ENCODE measurements at places on chromosomes 12 and 14.

GRCh38 chr12:38350342-38351174 lies 34.0 kb downstream of the ALG10B start:
- H3K27ac ChIP-seq: no peak overlapping the region
- no peaks in the 10 kb centered on the region for H3K4me1 ChIP-seq
- H3K36me3 ChIP-seq: no peaks in the 10 kb centered on the region
- no peak overlapping the region for H3K4me3 ChIP-seq

- peaks cover 17% of the 10 kb centered on the region for H3K36me3 ChIP-seq
- H3K4me1 ChIP-seq: peaks cover 3% of the 10 kb centered on the region
- no peaks in the 10 kb centered on the region for H3K27me3 ChIP-seq
- H3K27ac ChIP-seq: no peak overlapping the region
Observed at GRCh38 chr14:76193696-76194095, 42.0 kb downstream of the GPATCH2L start.

DNA sequence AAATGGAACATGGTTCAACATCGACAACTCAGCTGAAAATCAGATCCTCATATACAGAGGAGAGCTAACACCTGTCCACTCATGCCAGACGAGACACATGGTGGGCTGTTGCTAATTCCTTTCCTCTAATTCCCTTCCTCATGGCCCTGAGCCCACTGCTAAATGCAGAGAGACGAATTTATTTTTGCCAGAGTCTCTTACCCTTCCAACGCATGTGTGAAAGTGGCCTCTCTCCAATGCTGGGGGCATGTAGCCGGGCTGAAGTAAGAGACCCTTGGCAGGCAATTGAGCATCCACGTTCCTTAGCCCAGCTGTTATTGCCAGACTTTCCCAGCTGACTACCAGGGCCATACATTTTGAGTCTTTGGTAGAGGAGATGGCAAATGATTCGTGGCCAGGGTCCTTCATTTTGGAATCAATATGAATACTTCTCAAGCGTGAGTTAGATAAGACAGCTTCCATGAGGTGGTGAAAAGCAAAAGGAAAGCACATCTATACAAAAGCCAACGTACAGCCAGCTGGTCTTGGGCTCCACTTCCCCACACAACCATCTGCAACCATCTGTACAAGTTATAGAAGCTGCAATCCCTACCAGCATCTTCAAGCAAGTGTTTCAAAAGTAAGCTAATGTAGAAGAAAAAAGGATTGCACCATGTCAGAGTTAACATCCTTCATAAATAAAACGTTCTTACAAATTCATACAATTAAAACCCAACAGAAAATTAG lies 28.6 kb downstream of the CORO1C start:
- H3K36me3 ChIP-seq: peaks cover 28% of the 10 kb centered on the region
- H3K4me1 ChIP-seq: peaks cover 23% of the 10 kb centered on the region
- no peak overlapping the region for H3K4me3 ChIP-seq
- H3K27me3 ChIP-seq: no peaks in the 10 kb centered on the region
- no peak for DNase-seq

GRCh38 chr12:127636882-127637281 lies 630.1 kb upstream of the TMEM132C start:
- no peaks in the 10 kb centered on the region for H3K4me1 ChIP-seq
- H3K4me3 ChIP-seq: no peak overlapping the region
- no peak overlapping the region for H3K27ac ChIP-seq
- no peaks in the 10 kb centered on the region for H3K36me3 ChIP-seq

- DNase-seq: no peak
- H3K36me3 ChIP-seq: no peaks in the 10 kb centered on the region
- no peaks in the 10 kb centered on the region for H3K4me1 ChIP-seq
- no peak overlapping the region for H3K27ac ChIP-seq
- no peak overlapping the region for H3K4me3 ChIP-seq
Observed at GRCh38 chr12:18946106-18946505, 183.4 kb upstream of the PLEKHA5 start.

DNA sequence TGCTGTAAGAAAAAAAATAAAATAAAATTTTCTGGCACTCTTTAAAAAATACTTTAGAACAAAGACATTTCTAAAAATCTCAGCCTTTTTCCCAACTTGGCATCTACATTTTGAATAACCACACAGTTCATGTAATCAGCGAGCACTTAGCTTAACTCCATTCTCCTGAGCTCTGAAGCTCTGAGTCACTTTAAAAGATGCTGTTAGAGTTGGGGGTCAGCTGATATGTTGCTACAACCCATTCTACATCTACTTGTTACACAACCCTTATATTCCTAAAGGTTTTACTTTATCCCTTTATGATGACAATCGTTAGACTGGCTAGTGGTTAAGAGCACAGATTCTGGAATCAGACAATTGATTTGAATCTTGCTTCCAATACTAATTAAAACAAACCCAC lies 48.3 kb downstream of the SLC41A2 start:
- no peak for DNase-seq
- H3K27me3 ChIP-seq: no peaks in the 10 kb centered on the region
- H3K4me1 ChIP-seq: peaks cover 6% of the 10 kb centered on the region
- H3K36me3 ChIP-seq: no peaks in the 10 kb centered on the region
- H3K4me3 ChIP-seq: no peak overlapping the region

- H3K36me3 ChIP-seq: no peaks in the 10 kb centered on the region
- H3K27me3 ChIP-seq: no peaks in the 10 kb centered on the region
- DNase-seq: no peak
- H3K4me3 ChIP-seq: no peak overlapping the region
- H3K4me1 ChIP-seq: no peaks in the 10 kb centered on the region
- H3K27ac ChIP-seq: no peak overlapping the region
Observed at GRCh38 chr14:90427848-90428426, 31.1 kb downstream of the CALM1 start.

- no peaks in the 10 kb centered on the region for H3K36me3 ChIP-seq
- DNase-seq: peak; percentile 41
- no peak overlapping the region for H3K4me3 ChIP-seq
- H3K27ac ChIP-seq: peak overlapping the region; percentile 37
- H3K4me1 ChIP-seq: peaks cover 21% of the 10 kb centered on the region
- no peaks in the 10 kb centered on the region for H3K27me3 ChIP-seq
Observed at GRCh38 chr12:4011597-4011996, 138.4 kb upstream of the PARP11 start.

- peak overlapping the region; percentile 58 for H3K27ac ChIP-seq
- H3K4me3 ChIP-seq: no peak overlapping the region
- H3K36me3 ChIP-seq: peaks cover 18% of the 10 kb centered on the region
- no peaks in the 10 kb centered on the region for H3K27me3 ChIP-seq
Observed at GRCh38 chr12:128817111-128818015, 6.4 kb downstream of the SLC15A4 start.

GRCh38 chr12:13973996-13974395 lies 7.4 kb downstream of the GRIN2B start:
- H3K4me1 ChIP-seq: no peaks in the 10 kb centered on the region
- no peak overlapping the region for H3K4me3 ChIP-seq
- no peaks in the 10 kb centered on the region for H3K36me3 ChIP-seq

DNA sequence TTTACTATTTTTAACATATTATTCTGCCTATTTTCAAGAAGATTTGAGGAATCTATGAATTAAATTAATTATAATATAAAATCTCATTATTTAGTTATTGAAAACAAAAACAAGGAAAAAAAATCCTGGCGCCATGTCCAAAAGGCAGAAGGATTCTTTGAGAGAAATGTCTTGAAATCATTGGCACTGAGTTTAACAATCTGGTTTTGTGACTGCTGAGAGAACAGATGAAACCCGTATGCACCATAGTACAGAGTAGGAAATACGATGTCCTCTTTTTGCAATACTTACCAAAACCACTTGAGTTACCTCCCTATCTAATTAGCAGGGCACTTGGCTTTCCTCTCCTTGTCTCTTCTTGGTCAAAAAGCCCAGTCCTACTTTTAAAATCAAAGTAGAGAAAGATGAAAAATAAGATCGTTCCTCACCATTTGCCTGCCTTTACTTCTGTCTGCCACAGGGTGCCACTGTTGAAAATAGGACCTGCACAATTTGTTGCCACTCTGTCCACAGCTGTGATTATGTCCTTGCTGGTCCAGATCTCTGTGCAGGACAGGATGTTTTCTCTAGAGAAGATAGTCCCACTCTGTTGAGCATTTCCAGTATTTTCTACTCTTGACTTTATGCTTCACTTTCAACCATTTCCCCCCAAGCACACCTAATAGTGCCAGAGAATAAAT lies 179.7 kb downstream of the PDZRN4 start:
- no peak overlapping the region for H3K27ac ChIP-seq
- H3K4me3 ChIP-seq: no peak overlapping the region
- no peaks in the 10 kb centered on the region for H3K27me3 ChIP-seq

DNA sequence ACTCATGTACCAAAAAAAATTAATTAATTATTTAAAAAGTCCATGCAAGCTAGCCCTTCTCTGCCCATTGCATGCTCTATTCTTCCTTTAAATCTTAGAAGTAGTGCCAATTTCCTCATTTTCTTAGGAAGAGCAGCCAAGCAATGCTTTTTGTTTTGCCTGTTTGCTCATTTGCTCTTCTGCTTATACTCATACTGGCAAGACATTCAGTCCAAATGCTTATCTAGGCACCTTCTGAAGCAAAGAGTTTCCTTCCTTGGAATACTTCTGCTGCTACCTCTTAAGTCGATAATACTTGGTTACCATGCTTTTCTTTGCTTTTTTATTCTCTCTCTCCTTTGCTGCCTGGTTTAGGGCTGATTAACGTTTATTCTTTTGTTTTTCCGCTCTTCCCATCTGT lies 1318.3 kb downstream of the AACS start:
- H3K36me3 ChIP-seq: no peaks in the 10 kb centered on the region
- no peaks in the 10 kb centered on the region for H3K4me1 ChIP-seq
- no peak overlapping the region for H3K27ac ChIP-seq
- DNase-seq: no peak
- H3K4me3 ChIP-seq: no peak overlapping the region

DNA sequence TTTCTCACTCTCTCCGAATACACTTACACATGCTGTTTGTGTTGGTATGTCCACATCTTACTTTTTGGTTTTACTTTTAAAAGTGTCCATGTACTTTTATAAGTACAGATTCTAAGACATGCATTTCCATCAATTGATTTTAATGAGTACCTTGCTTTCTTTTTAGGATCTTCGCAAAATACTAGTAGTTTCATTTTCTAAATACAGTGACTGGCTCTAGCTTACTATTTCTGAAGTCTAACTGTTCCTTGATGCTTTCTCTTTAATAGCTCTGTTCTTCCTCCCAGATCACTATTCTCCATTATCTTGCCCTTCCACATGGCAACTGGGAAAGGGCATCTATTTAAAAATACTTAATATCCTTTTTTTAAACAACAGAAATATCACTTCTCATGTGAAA lies 164.1 kb downstream of the KITLG start:
- no peaks in the 10 kb centered on the region for H3K27me3 ChIP-seq
- H3K4me3 ChIP-seq: no peak overlapping the region
- DNase-seq: no peak

DNA sequence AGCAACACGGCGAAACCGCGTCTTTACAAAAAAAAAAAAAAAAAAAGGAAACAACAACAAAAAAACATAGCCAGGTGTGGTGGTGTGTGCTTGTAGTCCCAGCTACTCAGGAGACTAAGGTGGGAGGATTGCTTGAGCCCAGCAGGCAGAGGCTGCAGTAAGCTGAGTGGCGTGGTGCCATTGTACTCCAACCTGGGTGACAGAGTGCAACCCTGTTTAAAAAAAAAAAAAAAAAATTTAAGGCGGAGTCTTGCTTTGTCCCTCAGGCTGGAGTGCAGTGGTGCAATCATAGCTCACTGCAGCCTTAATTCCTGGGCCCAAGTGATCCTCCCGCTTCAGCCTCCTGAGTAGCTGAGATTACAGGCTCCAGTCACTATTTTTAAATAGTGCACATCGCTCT lies 18.2 kb upstream of the FIGNL2 start:
- H3K27me3 ChIP-seq: peaks cover 80% of the 10 kb centered on the region
- H3K27ac ChIP-seq: no peak overlapping the region
- H3K4me3 ChIP-seq: no peak overlapping the region
- H3K4me1 ChIP-seq: no peaks in the 10 kb centered on the region
- no peak for DNase-seq

DNA sequence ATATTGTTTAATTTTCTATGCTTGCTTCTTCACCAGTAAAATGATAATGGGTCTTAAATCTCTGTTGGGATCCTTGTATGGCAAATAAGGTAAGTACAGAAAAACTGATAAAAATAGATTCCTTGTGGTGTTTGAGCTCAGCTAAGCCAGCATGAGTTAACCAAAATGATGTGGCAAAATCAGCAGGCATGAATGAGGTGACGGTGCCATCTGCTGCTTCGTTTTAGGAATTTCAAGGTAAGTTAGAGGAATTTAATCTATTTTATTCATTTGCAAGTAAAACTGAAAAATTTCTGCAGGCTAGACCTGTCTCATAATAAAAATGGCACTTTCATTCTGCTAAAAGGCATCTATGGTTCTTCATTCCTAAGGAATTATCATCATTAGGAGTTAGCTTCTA lies 10.0 kb upstream of the CLEC7A start:
- DNase-seq: no peak
- no peak overlapping the region for H3K27ac ChIP-seq
- H3K4me3 ChIP-seq: no peak overlapping the region

GRCh38 chr14:78524196-78524595 lies 354.0 kb downstream of the NRXN3 start:
- H3K4me1 ChIP-seq: no peaks in the 10 kb centered on the region
- H3K27me3 ChIP-seq: no peaks in the 10 kb centered on the region
- DNase-seq: no peak
- H3K27ac ChIP-seq: no peak overlapping the region
- no peaks in the 10 kb centered on the region for H3K36me3 ChIP-seq
